ENCODE measurements at places on chromosomes 6 and 20. TPM values are rescaled to one million over a fixed set of nuclear protein-coding genes. Genes with fewer than 3 reads are reported as not detected.

- DNase-seq = no peak
Measured at GRCh38 chr6:52207066-52207465, 20.9 kb downstream of the IL17A start.

GRCh38 chr20:36010076-36010475 is 41.7 kb downstream of the CNBD2 start:
- DNase-seq = no peak

DNA sequence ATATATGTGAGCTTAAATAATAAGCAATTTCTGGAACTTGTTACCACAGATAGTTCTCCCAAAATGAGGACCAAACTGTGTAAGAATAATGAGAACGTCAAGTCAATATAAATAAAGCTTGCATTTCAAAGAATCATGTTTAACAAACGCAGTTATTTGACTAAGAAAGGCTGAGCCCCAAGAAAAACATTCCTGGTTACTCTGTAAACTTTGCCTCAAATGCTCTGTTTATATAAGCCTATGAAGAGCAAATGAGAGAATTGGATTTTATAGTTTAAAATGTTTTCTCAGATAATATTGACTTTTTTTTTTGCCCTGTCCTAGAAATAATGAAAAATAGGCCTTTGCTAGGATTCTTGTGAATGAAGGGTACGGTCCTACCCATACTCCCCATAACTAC is 81.3 kb downstream of the C6orf52 start:
- peak; percentile 39 for DNase-seq

GRCh38 chr6:75077701-75078100 is 128.2 kb downstream of the COL12A1 start:
- no peak for DNase-seq

- DNase-seq = no peak
Measured at GRCh38 chr20:63976980-63977738, 2.3 kb downstream of the SAMD10 start.

DNA sequence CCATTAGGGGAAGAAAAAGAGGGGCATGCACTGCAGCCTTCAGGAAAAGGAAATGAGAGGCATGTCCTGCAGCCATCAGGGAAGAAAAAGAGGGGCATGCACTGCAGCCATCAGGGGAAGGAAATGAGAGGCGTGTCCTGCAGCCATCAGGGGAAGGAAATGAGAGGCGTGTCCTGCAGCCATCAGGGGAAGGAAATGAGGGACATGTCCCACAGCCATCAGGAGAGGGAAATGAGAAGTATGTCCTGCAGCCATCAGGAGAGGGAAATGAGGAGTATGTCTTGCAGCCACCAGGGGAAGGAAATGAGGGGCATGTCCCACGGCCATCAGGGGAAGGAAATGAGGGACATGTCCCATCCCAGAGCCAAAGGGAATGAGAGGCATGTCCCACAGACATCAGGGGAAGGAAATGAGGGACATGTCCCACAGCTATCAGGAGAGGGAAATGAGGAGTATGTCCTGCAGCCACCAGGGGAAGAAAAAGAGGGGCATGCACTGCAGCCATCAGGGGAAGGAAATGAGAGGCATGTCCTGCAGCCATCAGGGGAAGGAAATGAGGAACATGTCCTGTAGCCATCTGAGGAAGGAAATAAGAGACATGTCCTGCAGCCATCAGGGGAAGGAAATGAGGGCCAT is 52.0 kb downstream of the PSMB1 start:
- no peak for DNase-seq

GRCh38 chr6:43712579-43712978 is 25.0 kb upstream of the MRPS18A start:
- DNase-seq = no peak

GRCh38 chr6:13989496-13990144 is 64.9 kb downstream of the RNF182 start:
- no peak for DNase-seq

- DNase-seq = no peak
Measured at GRCh38 chr6:751765-752164, 58.8 kb upstream of the EXOC2 start.

DNA sequence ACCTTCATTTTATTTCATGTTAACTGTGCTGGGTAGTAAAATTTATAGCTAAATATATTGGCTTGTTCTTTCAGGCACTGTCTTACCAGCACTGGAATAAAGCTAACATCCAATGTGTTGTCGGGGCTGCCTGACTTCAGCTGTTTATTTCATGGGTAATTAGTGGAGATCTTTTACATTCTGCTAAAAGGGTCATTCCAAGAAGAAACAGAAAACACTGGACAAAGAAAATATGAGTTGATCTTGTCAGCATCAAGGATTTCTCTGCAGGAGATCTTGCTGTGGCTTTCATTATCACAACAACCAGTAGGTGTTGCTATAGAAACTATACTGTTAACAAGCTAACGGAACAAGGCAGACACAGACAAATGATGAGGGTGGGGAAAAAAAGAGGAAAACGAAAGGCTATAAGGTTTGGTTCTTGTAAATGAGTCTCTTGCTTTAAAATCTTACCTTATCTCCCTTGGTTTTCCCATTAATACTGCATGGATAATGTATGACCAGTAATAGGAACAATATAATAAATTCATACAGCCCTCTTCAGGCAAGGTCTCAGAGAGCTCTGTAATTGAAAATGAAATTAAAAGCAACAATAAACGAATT is 206.8 kb downstream of the SIM1 start:
- peak; percentile 68 for DNase-seq

- peak; percentile 29 for DNase-seq
Measured at GRCh38 chr20:10609770-10610169, 64.0 kb downstream of the JAG1 start.

- no peak for DNase-seq
Measured at GRCh38 chr20:59165891-59166709, 2.5 kb downstream of the ZNF831 start.

DNA sequence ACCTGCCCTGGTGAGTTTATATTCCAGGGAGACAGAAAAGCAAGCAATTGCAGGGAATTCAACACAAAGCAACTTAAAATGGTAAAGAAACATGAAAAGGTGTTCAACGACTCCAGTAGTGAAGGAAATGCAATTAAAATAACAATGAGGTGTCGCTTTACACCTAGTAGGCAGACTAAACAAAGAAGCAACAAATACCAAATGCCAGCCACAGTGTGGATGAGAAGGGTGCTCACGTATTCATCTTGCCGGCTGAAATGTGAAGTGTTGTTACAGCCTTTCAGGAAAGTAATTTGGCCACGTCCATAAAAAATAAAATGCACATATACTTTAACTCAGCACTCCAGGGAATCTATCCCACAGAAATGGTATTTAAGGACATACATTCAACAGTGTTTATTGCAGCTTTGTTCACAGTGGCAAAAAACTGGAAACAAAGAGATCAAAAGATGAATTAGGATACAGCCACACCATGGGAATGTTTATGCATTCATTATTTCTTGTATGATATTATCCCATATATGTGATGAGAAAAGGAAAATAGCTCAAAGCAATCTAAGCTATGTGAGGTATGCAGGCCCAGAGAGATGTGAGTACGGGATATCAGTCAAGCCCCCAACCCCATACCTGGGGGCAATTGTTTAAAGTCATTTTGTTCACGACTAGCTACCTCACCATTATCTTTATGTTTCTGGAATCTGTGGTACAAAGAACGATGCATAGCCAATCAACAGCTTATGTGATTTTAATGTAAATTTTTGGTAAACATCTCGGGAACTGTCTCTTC is 266.0 kb upstream of the SOX4 start:
- DNase-seq = no peak

DNA sequence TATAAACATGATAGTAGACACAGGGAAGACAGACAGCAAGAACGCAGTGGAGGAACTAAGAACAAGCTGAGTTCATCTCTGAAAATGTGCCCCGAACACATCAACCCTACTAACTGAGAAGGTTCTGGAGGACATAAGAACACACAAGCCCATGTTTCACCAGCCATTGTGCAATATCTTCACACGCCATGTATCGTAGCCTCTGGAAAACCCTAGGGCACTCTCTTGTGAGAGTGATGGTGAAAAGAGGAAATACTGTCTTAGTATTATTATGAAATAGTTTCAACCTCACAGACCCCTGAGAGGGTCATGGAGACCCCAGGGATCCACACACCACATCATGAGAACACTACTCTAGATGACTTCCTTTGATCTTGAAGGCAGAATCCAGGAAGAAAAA is 26.1 kb upstream of the FOXF2 start:
- DNase-seq = no peak

DNA sequence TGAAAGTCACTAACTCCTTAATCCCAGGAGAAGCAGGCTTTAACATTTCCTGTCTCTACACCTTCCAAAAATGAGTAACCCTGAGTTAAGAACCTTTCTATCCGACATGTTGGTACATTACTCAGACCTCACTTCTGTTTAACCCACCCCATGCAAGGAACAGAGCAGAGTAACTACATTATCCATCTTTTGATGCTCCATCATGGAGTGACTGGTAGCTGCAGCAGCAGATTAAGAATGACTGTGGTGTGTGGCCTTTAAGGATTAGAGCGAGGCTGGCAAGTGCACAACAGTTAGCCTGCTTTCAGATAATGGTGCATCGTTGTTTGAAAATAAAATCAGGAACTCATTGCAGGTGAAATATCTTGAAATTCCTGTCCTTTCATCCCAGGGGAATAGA is 2.0 kb downstream of the TRAF3IP2 start:
- DNase-seq = peak; percentile 37

DNA sequence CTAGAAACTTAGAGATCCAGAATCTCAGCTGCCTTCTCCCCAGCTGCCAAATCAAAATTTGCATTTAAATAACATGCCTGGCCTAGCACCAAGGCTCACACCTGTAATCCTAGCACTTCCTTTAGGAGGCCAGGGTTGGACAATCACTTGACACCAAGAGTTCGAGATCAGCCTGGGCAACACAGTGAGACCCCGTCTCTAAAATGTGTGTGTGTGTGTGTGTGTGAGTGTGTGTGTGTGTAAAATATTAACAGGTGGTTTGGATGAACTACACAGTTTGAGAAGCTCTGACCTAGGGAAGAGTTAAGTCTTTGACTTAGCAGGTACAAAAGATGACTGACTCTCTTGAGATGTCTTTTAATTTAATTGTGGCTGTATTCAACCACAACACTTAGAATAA is 20.2 kb upstream of the CD2AP start:
- DNase-seq = no peak

GRCh38 chr6:109701774-109702173 is 10.7 kb downstream of the FIG4 start:
- DNase-seq = no peak

DNA sequence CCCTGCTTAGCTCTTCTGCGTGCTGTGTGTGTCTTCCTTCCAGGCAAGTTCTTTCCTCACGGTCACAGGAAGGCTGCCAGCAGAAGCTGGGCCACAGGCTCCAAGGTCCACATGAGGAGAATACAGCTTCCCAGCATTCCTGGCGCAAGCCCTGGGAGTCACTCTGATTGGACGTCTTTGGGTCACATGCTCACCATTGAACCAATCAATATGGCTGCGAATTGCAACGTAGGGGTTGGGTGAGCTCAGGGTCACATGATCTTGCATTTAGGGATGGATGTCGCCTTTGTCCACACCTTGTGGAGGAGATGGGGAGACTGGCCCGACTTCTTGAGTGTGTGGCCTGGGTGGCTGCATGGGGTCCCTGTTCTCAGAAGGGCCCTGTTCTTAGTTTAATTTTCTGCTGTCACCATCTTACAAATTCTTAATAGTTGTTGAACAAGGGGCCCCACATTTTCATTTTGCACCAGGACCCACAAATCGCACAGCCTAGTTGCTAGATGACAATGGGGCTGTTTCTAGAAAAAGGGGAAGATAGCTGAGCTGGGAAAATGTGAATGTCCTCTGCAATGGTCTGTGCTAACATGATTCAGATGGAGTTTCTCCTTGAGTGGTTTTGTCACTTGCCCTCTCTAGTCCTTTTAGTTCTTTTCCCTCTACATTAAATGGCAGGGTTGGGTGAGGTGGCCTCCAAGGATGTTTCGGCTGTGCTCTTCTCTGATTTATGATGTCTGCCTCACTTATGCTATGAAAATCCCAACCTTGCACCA is 149.6 kb downstream of the CDH26 start:
- no peak for DNase-seq

DNA sequence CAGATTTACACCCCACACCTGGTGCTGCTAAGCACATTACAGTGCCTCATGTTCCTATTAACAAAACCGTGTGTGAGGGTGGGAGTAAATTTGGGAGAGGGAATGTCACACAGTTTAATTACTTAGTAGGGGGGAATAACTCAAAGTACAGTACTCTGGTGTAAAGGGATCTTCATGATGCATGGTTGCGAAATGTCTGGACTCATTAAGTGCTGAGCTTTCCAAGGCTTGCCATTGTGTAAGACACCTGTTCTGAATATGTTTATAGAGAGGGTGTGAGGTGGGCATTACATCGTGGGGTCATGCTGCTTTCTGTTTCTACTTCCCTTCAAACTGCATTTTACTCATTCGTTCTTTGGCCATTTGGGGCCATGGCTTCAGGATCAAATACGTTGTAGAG is 181.2 kb downstream of the ADGRG6 start:
- no peak for DNase-seq

- DNase-seq = no peak
Measured at GRCh38 chr20:4050203-4050980, 35.0 kb upstream of the RNF24 start.

GRCh38 chr6:42140756-42141602 is 1.4 kb downstream of the C6orf132 start:
- DNase-seq = no peak

DNA sequence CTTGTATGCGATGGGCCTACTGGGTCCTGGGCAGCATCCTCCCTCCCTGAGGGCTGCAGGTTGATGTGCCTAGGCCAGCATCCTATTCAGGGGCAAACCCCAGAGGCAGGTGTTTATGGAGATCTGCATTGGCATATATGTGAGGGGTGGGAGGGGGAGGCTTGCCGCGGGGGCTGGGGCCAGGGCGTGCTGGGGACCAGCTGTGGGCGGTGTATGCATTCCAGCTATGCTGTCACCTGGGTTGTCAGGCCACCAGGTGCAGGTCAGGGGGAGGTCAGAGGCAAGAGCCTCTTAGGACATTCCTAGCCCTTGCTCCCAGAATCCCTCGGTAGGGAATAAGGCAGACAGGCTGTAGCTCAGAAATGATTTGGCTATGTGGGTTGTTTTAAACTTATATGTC is 11.9 kb downstream of the FOXA2 start:
- DNase-seq = no peak

GRCh38 chr6:139027620-139028182 is 844 bp upstream of the ABRACL start:
- peak; percentile 30 for DNase-seq

DNA sequence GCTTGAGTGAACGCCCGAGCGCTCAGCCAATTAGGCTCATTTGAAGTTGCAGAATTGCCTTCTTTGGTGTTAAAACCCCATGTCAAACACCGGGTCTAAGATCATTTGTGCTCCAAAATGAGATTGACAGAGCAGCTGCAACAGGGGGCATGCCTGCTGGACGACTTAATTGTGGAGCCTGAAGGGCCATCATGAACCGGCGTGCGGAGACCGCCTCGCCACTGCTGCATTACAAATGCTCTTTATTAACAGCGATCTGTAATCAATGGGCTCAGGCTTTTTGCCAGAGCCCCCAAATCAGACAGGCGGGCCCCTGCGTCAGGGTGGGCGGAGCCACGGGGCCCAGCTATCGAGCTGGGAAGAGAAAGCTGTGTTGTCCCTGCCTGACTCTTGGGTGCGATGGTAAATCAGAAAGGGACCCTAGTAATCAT is 183.2 kb downstream of the SIM1 start:
- DNase-seq = no peak

Gene BTNL2
- total RNA-seq = not detected

Gene DYNLT2
- 1.0 TPM for total RNA-seq

Gene PTPRA
- 50.1 TPM for total RNA-seq

Gene XKR7
- 0.36 TPM for total RNA-seq

Gene IBTK
- 42.7 TPM for total RNA-seq

Gene COL9A1
- total RNA-seq = 0.11 TPM

Gene STAU1
- total RNA-seq = 98.0 TPM

Gene GDAP1L1
- total RNA-seq = 0.77 TPM

Gene NDUFAF5
- 27.3 TPM for total RNA-seq

Gene SAMD10
- total RNA-seq = 4.3 TPM

Gene ZNF512B
- total RNA-seq = 27.5 TPM

Gene CHRNA4
- 0.82 TPM for total RNA-seq

All from astrocyte (in vitro differentiated cells and primary cell).